ENCODE measurements at places on chromosomes 13 and 19. TPM values are rescaled to one million over a fixed set of nuclear protein-coding genes. Genes with fewer than 3 reads are reported as not detected.

DNA sequence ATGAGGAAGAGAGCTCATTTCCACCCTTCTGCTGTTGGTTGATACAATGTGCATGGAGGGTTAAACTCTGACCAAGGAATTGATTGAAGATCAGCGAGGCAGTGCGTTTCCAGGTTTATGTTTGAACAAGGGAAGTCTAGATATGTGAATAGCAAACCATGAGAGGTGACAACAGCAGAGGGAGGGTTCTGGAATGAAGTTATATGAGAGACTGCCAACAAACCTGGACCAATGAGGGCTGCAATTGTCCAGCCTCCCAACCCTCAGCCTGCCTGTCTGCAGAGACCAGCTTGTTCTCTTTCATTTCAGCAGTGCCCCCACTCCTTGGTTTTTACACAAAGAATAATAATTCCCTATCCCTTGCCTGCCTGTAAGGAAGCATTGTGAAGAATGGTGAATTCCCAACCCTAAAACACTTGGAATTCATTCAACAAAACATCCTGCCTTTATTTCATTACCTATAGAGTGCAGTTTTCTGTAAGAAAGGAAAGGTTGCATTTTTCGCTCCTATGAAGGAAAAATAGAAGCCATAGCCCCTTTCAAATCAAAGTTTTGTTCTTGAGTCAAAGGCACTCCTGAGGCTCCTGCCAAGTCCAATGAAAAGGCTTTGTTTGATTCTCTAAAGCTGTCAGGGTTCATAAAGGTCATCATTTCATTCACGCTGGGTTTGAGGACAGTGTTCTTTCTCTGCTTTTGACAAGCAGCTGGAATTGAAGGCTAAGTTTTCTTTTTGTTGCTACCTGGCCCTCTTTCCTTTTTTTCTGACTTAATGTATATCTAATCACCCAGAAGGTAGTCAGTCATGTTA, 53.6 kb upstream of the ABCC4 start:
- DNase-seq: no peak

GRCh38 chr13:35238274-35238673, 238.2 kb downstream of the MAB21L1 start:
- no peak for DNase-seq

- no peak for DNase-seq
Measured at GRCh38 chr19:4130744-4131438, 7.0 kb upstream of the MAP2K2 start.

GRCh38 chr19:6739883-6740588, 556 bp downstream of the TRIP10 start:
- peak; percentile 47 for DNase-seq

DNA sequence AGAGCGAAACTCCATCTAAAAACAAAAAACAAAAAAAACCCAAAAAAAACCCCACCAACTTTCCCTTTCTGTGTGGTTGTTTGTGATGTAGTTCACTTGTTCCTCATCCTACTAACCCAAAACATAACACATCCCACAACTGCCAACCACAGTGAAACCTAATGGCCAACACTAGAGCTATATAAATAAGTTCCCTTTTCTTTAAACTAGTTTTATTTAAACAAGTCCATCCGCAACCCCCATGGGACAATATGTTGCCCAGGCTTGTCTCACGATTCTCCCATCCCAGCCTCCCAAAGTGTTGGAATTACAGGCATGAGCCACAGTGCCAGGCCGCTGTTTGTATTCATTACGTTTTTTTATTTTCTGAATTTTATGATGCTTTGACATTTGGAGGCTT, 71.2 kb upstream of the ADGRE5 start:
- no peak for DNase-seq

Gene ATP4B
- total RNA-seq: not detected

Gene LRRC25
- not detected for total RNA-seq

Gene ICAM5
- total RNA-seq: 5.0 TPM
